ENCODE measurements at places on chromosomes 4 and X.

- DNase-seq = no peak
These were observed 10.1 kb downstream of the PAPSS1 start for GRCh38 chr4:107709916-107710315.

DNA sequence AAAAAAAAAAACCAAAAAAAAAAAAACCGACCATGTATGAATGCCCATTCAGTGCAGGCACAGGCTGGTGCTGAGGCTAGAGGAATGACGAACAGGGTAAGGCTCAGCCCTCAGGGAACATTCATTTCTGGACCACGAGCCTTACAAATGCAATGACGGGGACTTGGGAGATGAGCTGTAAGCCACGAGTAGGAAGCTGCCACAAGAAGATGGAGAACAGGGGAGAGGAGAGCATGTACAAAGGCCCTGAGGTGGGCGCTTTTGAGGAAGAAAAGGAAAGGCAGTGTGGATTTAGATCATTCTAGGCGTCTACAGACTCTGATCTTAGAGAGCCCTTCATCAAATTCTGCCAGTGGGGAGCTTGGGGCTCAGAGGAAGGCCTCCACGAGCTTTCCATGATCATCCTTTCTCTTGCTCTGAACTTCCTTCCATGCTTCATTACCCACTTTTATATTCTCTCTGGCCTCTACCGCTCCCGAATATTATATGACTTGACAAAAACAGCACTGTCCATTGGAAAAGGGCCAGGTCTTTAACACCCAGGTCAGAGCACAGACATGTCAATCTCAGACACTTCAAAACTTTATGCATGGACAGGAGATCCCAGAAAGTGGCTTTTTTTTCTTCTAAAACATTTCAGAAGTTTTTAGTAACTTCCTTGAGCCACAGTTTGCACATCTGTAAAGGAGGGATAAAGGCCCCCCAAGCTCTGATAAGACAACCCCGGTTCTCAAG lies 3.3 kb upstream of the ZNF518B start:
- DNase-seq = no peak

- DNase-seq = no peak
These were observed 61.1 kb downstream of the PPARGC1A start for GRCh38 chr4:23828779-23829178.

- DNase-seq = peak; percentile 13
These were observed 1368.2 kb downstream of the STIM2 start for GRCh38 chr4:28228561-28229491.

GRCh38 chr4:184953421-184953945 lies 64.8 kb upstream of the HELT start:
- no peak for DNase-seq

DNA sequence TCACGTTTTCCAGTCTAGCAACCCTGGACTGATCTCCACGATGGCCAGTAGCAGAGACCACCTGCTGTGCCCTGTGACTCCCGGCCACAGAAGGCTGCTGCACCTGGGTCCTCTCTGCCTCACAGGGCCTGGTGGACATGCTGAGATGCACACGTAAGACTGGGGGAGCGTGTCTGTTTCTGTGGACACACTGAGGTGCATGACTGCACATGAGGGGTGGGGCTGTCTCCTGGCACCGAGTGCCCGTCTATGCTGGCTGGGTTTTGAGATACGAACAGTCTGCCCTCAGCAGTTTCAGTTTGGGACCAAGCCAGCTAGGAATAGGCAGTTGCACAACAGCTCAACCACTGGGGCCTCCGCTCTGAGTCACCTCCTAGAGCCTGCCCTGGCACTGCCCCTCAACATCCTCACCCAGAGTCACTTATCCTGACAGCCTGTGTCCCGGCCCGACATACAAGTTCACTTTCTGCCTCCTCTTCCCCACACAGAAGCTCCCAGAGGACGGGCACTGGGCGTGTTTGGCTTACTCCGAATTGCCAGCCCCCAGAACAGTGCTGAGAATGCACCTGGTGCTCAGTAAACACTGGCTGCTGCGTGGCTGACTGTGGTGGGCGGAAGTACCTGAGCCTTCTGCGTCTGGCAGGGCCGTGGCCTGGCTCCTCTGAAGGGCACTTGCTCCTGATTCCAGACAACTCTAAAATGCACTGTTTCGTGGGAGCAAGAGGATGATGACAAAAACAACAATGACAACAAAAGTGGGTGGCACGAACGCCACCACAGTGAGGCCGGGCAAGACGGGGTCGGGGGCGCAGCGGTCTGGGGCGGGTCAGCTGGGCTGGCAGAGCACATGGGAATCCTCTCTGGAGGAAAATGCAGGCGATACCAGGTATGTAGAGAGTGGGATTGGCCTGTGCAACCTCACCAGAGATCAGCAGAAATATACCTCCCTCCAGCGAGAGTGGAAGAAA lies 30.9 kb downstream of the RNF212 start:
- peak; percentile 12 for DNase-seq

- DNase-seq = no peak
These were observed 147.4 kb downstream of the LDB2 start for GRCh38 chr4:16750882-16751642.
